ENCODE measurements at places on chromosomes 4 and X.

DNA sequence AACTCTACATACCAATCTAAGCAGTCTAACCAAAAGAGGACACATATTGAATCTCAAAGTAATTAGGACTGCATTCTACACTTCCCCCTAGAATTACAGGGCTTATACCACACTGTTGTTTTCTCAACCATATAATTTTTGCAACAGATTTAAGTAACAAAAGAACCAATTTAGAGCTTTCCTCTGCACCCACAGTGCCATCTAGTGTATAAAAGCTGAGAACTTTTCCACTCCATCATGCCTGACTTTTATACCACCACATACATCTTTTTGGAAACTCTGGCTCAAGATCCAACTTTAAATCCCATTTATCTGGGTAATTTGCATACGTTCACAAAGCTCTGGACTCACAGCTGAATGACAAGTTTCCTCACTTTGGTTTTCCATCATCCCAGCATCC, 99.5 kb downstream of the EFHC2 start:
- no peak for DNase-seq

GRCh38 chr4:78610546-78611214, 59.1 kb downstream of the ANXA3 start:
- peak; percentile 36 for DNase-seq

DNA sequence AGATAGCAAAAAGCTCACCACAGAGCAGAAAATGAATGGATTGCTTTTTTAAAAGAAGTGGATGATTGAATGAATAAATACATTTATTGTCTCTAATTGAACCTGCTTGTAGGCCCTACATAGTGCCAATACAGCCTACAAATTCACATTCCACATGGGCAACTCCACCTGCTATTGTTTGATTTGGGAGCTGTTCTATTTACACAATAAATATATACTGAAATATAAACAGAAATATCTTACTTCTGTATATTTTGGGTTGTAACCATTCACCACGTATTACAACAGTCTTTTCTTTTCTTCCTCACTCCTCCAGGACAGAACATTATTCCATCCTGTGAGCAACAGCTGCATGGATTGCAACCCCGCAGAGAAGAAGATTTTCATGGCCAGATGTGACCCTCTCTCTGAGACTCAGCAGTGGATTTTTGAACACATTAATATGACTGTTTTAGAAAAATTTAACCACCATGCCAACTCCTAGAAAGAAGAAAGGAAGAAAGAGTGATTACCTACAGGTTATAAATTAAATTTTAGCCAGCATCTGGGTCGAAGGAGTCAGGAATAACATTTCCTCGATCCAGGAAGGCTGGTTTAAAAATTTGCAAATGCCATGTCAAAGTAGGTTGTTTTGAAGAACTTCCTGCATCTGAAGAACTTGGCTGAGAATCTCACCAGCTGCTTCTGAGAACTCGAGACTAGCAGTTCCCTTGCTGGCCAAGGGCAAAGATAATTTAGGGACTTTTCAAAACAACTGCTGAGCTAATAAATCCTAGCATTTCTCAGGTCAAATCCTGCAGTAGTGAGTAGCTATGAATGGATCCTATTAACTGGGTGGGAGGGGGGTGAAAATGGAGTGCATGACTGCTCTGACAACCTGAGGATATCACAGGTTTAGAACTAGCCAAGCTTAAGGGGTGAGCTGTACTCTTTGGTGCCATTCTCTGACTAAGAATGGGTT, 128.7 kb upstream of the GALNT7 start:
- DNase-seq, result peak; percentile 17

DNA sequence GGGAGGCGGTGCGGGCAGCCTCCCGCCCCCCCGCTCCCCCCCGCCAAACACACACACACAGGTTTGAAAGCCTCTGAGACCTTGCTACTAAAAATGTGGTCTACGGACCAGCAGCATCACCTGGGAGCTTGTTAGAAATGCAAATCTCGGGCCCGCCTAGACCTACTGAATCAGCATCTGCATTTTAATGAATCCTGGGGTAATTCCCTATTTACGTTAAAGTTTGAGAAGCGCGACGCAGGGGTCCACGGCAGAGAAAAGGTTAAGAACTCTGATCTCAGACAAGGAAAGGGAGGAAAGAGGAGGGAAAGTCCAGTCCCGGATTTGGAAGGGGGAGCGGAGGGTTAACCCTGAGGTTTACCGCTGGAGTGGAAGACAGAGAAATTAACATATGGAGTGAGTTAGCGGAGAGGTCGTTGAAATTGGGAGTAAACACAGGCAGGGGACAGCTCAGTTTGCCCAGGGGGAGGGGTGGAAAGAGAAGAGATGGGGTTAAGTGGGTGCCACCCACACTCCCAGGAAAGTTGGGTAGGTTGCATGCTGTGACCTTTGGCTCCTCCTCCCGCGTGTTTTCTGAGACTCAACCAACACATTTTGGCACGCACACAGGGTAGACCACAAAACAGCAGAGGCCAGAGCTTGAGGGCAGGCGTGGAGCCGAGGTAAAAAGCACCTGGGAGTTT, 483.6 kb downstream of the BCOR start:
- peak; percentile 53 for DNase-seq

GRCh38 chrX:44203791-44204190, 139.7 kb downstream of the EFHC2 start:
- DNase-seq, result no peak

DNA sequence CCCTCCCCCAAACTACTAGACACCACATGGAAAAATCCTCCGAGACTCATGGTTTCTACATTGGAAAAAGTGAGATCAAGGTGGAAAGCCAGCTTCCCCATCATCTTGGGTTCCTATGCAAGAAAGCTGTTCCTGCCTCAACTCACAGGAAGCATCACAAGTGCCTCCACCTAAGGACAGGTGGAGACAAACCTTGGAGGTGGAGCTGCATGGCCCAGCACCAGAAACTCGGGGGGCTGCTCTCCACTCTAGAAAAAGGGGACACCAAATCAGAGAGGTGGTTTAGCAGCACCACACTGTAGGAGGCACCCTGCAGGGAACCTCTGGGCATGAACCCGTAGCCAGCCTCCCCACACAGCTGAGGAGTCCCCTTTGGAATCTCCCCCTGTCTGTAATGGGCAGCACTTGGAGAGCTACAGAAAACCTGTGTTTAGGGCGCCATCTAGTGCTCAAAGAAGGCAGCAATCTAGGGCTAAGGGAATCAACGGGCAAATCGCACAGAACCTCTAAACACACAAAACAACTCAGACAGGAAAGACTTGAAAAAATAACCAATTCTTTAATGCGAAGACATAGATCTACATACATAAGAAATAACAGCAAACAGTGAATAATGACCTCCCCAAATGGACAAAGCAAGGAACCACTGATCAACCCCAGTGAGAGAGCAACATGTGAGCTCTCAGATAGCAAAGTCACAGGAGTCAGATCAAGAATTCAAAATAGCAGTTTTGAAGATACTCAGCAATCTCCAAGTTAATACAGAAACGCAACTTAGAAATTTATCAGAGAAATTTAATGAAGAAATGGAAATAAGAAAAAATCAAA, 37.0 kb upstream of the ZBTB33 start:
- DNase-seq, result peak; percentile 26

DNA sequence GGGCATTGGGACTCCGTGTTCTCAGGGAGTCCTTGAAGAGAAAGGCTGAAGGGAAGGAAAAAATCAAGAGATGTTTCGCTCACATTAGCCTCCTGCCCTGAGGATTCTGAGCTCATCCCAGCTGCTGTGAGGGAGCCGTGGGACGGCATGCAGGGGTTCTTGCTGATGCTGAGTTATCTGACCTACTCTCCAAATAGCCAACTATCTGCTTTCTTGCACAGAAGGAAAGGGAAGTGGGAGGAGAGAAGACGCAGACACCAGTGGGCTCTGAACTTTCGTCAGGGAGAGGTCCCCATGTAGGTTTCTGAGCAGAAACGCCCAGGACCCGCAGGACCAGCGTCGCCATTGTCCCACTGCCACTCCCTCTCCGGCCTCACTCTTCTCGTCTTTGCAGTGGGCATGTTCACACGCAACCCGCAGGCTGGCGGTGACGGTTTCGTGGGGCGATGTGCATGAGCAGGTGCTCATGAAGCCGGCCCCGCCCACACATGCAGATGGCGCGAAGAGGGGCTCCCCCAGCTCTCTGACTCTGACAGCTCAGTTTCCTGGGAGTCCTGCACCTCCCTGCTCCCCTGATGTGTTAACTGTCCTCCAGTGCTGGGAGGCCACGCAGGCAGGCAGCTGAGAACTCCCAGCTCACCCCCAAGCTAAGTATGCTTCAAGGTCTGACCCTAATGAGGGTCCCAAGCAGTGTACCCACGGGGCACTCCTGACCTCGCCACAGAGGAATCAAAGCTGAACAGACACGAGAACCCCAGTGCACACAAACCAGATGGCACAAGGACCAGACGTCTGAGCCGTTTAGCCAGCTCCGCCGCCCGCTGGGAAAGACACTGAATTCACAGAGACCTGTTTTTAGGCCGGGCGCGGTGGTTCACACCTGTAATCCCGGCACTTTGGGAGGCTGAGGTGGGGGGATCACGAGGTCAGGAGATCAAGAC, 13.6 kb upstream of the ABLIM2 start:
- no peak for DNase-seq

DNA sequence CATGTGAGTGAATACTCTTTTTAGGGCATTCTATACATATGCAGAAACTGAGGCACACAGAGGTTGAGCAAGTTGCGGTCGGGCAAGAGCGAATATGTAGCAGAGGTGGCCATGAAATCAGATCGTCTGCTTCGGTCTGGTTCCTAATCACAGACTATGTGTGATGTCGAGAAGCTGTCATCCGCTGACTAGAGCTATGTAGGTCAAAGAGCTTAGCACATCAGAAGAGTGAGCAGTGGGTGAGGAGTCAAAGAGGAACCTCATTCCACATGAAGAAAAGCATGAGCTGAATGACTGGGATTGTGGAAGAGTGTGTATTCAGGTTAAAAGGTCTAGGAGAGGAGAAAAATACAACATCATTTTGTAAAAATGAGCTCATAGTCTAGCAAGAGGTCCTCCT, 19.0 kb downstream of the GAB3 start:
- DNase-seq, result no peak

DNA sequence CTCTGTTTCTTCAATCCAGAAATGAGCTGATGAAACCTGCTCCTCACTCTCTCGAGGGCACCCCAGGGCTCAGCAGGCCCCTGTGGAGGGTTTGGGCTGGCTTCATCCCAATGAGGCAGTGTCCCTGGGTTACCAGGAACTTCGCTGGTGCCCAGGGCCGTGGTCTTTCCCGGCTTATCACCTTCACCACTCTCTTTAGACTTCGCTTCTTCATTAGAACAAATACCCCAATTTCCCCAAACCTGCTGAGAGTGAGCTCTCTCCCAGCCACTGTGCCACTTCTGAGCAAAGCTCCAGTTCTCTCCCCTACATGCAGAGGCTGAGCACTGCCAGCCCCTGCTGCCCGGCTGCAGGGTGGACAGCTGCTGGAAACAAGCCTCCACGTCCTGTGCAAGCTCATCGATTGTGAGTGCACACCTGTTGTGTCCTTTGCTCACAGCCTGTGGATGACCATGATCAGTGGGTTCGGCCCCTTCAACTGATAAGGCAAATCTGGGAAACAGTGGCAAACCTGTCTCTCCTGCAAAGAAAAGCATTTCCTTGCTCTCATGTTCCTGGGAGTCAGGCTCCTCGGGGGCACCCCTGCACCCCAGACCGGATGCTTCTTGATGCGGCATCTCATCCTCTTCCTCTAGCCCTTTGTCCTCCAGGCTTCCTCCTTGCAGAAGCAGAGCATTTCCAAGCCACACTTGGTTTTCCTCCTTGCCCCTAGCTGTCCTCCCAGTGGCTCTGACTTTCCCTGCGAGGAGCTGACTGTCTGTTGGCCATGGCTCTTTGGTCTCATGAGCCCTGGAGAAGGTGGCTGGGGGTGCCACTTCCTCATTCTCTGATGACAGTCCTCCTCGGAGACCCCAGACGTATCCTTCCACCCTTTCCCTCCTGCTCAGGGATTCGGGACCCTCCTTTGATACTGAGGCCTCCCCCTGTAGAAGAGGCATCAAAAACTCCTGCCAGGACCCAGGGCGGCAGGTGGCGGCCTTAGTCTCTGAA, 28.7 kb downstream of the C4orf50 start:
- no peak for DNase-seq

GRCh38 chr4:137545461-137545861, 13.2 kb upstream of the PCDH18 start:
- DNase-seq, result no peak

DNA sequence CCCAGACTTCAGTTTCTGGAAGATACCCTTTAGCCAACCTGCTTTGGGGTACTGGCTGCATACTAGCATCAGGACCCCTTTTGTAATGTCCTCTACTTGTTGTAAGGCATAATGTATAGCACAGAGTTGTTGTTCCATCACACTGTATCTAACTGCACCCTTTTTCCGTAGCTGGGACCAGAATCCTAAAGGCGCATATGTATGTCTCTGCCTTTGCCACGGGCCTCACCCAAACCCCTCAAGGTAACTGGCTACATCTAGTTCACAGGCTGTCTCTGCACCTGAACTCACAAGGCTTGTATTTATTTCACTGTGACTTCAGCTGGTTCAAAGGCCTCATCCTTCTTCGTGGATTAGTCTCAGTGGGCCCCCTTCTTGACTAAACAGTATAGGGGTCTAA, 29.6 kb upstream of the NUDT6 start:
- DNase-seq, result no peak

GRCh38 chr4:74930162-74930561, 2.8 kb upstream of the PARM1 start:
- DNase-seq, result no peak

GRCh38 chrX:126064901-126065541, 101.1 kb downstream of the DCAF12L2 start:
- no peak for DNase-seq

DNA sequence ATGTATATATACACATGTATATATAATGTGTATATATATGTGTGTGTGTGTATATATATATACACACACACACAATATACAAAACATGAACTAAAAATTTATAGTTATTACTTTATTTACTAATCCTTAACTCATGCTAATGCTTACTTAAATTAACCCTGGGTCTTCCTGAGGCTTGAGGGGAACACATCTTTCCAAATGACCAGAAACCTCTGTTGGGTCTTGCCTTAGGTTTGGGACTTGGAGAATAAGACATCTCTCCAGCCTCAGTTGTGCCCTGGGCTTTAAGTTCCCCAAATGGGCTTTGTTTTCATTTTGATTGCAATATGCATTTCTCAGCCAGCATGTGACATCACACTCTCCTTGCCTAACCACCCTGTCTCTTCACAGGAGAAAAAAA, 7.7 kb downstream of the GEMIN8 start:
- no peak for DNase-seq

DNA sequence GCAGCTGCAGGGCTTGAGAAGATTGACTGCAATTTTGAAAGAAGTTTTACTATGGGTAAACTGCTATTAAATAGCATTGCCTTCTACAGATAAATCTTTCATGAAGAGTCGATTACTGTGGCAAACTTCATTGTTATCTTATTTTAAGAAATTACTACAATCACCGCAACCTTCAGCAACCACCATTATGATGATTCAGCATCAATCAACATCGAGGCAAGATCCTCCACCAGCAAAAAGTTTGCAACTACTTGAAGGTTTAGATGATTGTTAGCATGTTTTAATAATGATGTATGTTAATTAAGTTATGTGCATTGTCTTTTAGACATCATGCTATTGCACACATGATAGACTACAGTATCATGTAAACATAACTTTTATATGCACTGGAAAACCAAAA, 1511.0 kb downstream of the FSTL5 start:
- no peak for DNase-seq
